Astrocyte (in vitro differentiated cells and primary cell): ENCODE measurements at places on chromosomes 4 and X. TPM values are rescaled to one million over a fixed set of nuclear protein-coding genes. Genes with fewer than 3 reads are reported as not detected.

The PDLIM3 gene
- 28.5 and 30.7 TPM in 2 replicates for total RNA-seq

The NAP1L2 gene
- total RNA-seq: 7.2 and 8.3 TPM in 2 replicates

The LIMCH1 gene
- total RNA-seq: 3.2 and 7.1 TPM in 2 replicates

The TEX11 gene
- not detected in 2 replicates for total RNA-seq

The ZDHHC9 gene
- total RNA-seq: 64.0 and 66.7 TPM in 2 replicates

The FGFBP1 gene
- total RNA-seq: not detected in 2 replicates

The NDP gene
- total RNA-seq: not detected in 2 replicates

The PDE6B gene
- total RNA-seq: 2.8 and 3.7 TPM in 2 replicates

DNA sequence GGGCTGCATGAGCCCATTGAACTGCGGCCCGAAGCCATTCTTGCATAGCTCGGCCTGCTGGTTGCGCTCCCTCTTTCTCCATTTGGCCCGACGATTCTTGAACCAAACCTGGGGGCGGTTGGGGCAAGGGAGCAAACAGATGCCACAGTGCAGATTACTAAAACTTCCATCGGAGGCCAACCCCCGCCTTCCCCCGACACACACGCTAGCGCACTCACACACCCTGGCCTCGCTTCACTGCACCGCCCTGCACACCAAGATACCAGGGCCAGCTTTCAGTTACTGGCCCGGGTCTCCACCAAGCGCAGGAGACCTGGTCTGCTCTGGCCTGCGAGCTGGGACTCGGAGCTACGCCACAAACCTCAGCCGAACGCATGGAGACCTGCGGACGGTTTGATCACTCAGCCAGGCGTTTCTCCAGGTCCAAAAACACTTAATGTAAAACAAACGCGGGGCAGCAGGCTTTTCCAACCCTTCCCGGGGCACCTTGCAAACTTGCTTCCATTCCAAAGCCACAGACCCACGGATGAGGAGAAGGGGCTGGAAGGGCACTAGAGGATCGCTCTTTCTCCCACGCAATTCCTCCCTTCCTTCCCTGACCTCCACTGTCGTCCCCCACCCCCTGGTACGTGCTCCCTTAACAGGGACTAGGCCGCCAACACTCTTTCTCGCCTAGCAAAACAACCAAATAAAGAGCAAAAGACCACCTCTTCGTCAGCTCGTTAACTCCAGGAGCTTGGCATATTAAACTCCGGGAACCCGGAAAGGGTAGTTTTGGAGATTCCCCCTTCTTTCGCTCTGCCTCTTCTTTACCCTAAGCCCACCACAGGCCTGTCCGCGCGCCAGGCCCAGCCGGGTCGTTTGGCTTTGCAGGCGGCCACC is 4.1 kb downstream of the PITX2 start:
- no peak overlapping the region for H3K4me3 ChIP-seq
- H3K36me3 ChIP-seq: no peaks in the 10 kb centered on the region
- peaks cover 14% of the 10 kb centered on the region for H3K4me1 ChIP-seq
- DNase-seq: no peak
- H3K27ac ChIP-seq: no peak overlapping the region

GRCh38 chr4:145541346-145541745 is 59.7 kb downstream of the SMAD1 start:
- no peak overlapping the region for H3K27ac ChIP-seq
- no peaks in the 10 kb centered on the region for H3K27me3 ChIP-seq
- no peaks in the 10 kb centered on the region for H3K36me3 ChIP-seq
- H3K4me1 ChIP-seq: peaks cover 17% of the 10 kb centered on the region
- H3K4me3 ChIP-seq: no peak overlapping the region
- DNase-seq: no peak

DNA sequence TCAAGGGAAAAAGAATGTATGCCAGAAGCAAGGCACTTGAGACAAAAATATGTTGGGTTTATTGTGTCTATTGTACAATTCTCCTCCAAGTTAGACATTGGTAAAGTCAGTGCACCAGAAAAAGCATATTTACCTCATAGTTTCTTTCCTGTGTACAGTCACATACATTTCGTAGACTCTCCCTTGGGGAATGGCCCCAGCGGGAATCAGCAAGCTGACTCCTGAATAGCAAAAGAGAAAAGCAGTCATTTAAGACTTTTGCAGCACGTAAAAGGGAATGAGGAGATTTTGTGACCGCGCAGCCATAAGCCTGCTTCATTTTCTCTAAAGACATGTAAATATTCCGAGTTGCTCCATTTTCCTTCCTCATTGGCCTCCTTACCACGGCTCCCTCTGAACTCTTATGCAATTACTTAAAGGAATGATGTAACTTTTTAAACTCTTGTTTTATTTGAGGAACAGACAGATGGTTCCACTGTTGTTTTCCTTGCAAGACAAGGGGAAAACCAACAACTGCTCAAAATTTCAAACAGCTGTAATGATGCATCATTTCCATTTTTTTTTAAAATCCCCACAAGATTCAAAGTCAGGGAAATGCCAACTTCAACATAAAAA is 332.7 kb downstream of the UNC5C start:
- peaks cover 10% of the 10 kb centered on the region for H3K4me1 ChIP-seq
- no peak for DNase-seq
- no peaks in the 10 kb centered on the region for H3K36me3 ChIP-seq

GRCh38 chr4:1299301-1299860 is 9.7 kb downstream of the MAEA start:
- no peaks in the 10 kb centered on the region for H3K27me3 ChIP-seq
- H3K27ac ChIP-seq: no peak overlapping the region
- DNase-seq: no peak
- peaks cover 10% of the 10 kb centered on the region for H3K4me1 ChIP-seq

DNA sequence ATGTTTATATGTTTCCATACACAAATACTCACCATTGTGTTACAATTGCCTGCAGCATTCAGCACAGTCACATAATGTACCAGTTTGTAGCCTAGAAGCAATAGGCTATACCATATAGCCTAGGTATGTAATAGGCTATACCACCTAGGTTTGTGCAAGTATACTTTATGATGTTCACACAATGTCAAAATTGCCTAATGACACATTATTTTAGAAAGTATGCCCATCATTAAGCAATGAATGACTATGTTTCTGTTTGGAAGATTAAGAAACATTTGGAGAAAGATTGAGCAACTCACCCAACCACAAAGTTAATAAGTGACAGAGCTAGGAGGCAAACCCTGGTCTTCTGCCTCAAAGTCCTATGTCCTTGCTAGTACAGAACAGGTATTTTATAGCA is 96.8 kb upstream of the GRIA3 start:
- H3K27ac ChIP-seq: no peak overlapping the region
- peak; percentile 12 for DNase-seq
- no peak overlapping the region for H3K4me3 ChIP-seq
- H3K36me3 ChIP-seq: no peaks in the 10 kb centered on the region

DNA sequence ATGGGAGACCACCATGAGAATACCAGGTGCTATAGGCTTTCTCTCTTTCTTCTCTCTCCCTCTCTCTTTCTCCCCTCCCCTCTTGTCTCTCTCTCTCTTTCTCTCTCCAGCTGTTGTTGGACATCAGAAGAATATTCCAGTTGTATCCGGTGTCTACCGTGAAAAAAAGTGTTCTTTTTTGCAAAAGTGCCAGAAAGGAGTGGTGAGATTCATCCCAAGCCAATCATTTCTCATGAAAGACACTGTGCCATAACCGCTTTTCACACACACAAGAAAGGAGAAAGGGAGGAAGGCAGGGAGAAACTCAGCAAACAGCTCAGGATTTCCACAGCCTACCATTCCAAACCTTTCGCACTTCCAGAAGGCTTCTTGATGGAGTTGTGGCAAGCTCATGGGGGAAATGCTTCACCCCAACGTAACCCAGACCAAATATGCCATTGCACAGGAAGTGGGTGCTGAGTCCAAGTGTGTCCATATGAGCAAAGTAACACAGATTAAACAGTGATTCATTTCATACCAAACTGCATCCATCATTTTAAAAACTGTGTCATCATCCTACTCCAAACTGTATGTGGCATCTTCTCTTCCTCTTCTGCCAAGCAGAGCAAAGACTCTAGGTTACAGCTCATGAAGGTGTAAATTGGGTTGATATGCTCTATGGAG is 224.0 kb downstream of the APBB2 start:
- H3K4me1 ChIP-seq: peaks cover 44% of the 10 kb centered on the region
- DNase-seq: peak; percentile 99
- H3K27me3 ChIP-seq: no peaks in the 10 kb centered on the region
- H3K27ac ChIP-seq: peak overlapping the region; percentile 92
- no peak overlapping the region for H3K4me3 ChIP-seq

- no peak overlapping the region for H3K4me3 ChIP-seq
- H3K36me3 ChIP-seq: no peaks in the 10 kb centered on the region
- H3K27ac ChIP-seq: no peak overlapping the region
- H3K4me1 ChIP-seq: no peaks in the 10 kb centered on the region
- H3K27me3 ChIP-seq: no peaks in the 10 kb centered on the region
These were observed 38.9 kb downstream of the RASGEF1B start for GRCh38 chr4:81432825-81433224.

- no peak for DNase-seq
- H3K4me3 ChIP-seq: no peak overlapping the region
- H3K27me3 ChIP-seq: no peaks in the 10 kb centered on the region
- H3K4me1 ChIP-seq: no peaks in the 10 kb centered on the region
- no peak overlapping the region for H3K27ac ChIP-seq
- no peaks in the 10 kb centered on the region for H3K36me3 ChIP-seq
These were observed 111.2 kb upstream of the GALNT7 start for GRCh38 chr4:173057442-173057841.

- H3K4me1 ChIP-seq: no peaks in the 10 kb centered on the region
- no peaks in the 10 kb centered on the region for H3K27me3 ChIP-seq
- H3K27ac ChIP-seq: peak overlapping the region; percentile 61
- peak overlapping the region; percentile 66 for H3K4me3 ChIP-seq
- no peak for DNase-seq
- H3K36me3 ChIP-seq: no peaks in the 10 kb centered on the region
These were observed 268 bp upstream of the PRRG1 start for GRCh38 chrX:37348971-37349220.

DNA sequence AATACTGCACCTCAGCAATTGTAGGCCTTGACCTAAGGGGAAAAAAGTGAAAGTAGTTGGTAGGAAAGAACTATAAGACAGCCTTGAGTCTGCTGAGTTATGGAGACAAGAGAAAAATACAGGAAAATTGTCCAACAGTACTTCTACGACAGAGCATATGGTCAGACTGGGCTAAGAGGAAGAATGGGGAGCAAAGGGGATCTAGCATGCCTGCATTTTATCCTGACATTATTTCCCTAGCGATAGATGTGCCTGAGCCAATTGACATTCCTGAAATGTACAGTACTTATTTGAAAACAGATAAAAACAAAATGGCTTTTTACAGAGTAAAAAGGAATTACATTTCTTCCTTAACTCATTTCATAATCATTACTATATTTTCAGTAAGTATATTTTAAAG is 22.2 kb downstream of the GUCY1A1 start:
- no peak overlapping the region for H3K27ac ChIP-seq
- no peak overlapping the region for H3K4me3 ChIP-seq
